ENCODE measurements at places on chromosomes 3 and 15. TPM values are rescaled to one million over a fixed set of nuclear protein-coding genes. Genes with fewer than 3 reads are reported as not detected.

The GCHFR gene
- total RNA-seq, result 3.8 TPM

The CCDC39 gene
- not detected for total RNA-seq

The KBTBD12 gene
- total RNA-seq, result not detected

The TP63 gene
- total RNA-seq, result 0.16 TPM

GRCh38 chr3:45489730-45490309, 101.4 kb downstream of the LARS2 start:
- no peak for DNase-seq

GRCh38 chr3:184383033-184383740, 3.3 kb downstream of the CHRD start:
- DNase-seq, result no peak

DNA sequence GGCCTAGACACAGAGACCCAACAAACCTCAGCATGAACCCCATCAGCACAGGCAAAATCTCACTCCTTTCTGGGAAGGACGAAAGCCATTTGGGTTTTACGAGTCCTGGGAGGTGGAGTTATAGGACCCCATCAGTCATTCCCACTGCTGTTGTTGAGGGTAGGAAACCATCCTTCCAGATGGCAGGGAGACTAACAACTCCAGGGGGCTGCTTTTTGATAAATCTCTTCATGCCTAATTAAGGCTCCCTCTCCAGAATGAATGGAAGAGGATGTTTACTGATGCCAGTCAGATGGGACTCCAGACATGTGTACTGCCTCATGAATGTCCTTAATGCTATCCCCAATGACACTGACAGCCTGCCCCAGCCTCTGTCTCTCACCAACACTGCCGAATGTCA, 75.3 kb downstream of the ST8SIA2 start:
- DNase-seq, result no peak

- DNase-seq, result no peak
Measured at GRCh38 chr3:122952520-122952919, 75.0 kb downstream of the SEMA5B start.

DNA sequence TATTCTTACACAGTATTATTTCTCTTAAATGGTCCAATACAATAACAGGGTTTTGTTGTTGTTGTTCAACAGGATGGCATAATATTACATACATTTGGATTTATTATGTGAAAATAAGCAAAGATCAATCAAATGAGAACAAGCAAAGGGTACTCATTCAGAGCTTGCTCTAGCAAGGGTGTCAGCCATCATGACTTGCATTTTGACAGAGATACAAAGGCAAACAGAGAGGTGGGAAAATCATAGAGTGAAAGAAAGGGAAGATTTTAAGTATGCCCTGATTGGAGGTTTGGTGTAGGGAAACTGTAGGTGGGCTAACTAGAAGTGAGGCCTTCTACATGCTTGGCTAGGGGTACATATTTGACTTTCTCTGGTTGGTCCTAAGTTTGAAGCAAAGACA, 109.1 kb upstream of the BCHE start:
- no peak for DNase-seq

All from osteocyte (in vitro differentiated cells).